ENCODE measurements at places on chromosomes 3 and 15.

DNA sequence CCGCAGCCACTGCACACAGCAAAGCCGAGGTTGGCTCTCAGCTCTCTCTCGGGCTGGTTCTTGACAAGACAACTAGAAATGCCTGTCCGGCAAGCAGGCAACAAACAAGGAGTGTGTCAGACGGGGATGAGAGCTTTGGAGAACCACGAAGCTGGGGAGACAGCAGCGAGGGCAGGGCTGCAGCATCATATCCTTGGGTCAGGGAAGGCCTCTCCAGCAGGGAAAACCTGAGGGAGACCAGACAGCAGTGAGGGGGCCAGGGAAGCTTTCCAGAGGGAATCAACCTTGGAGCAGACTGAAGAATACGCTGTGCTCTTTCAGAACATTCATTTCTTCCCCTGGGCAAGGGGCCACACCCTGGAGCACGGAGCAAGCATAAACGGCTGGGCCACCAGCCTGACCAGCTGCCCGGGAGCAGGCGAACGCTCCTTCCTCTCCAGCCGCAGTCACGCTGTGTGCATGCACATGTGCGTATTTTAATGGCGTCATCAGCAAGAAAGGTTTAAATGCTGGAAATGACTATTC lies 58.7 kb downstream of the CHSY1 start:
- DNase-seq, result no peak

- no peak for DNase-seq
Observed at GRCh38 chr15:84821501-84822021, 4.4 kb downstream of the ALPK3 start.

GRCh38 chr3:46492890-46493547 lies 4.8 kb upstream of the RTP3 start:
- no peak for DNase-seq

GRCh38 chr3:175484666-175485065 lies 625.5 kb downstream of the NAALADL2 start:
- DNase-seq, result no peak

GRCh38 chr3:194869482-194870169 lies 183.9 kb downstream of the FAM43A start:
- DNase-seq, result no peak

- DNase-seq, result peak; percentile 85
Observed at GRCh38 chr3:32238453-32239306, at the start of gene CMTM8. CMTM8 (plus strand) TSS chr3:32238680; CDS start chr3:32238973, 293 bp downstream.
